ENCODE measurements at places on chromosomes 2 and 18. TPM values are rescaled to one million over a fixed set of nuclear protein-coding genes. Genes with fewer than 3 reads are reported as not detected.

The ALLC gene
- not detected for total RNA-seq

The CDH2 gene
- 0.16 TPM for total RNA-seq

- no peak for DNase-seq
These were observed 76.7 kb downstream of the GFPT1 start for GRCh38 chr2:69310111-69311023.

The MALL gene
- total RNA-seq, result 31.6 TPM

The IL1RL1 gene
- total RNA-seq, result 18.3 TPM

- no peak for DNase-seq
These were observed 48.1 kb downstream of the EMILIN2 start for GRCh38 chr18:2894841-2895370.

The PDE1A gene
- 9.7 TPM for total RNA-seq

- no peak for DNase-seq
These were observed 270.0 kb downstream of the METTL4 start for GRCh38 chr18:2301316-2301715.

All from ureter (tissue), 1 donor.